WTC11 (cell line): ENCODE measurements at places on chromosomes 13 and 19.
A peak's percentile ranks its signal among the peaks of the same experiment; 100 is the strongest.

- DNase-seq: no peak
These were observed 330.1 kb downstream of the DLEU7 start for GRCh38 chr13:50513300-50513877.

DNA sequence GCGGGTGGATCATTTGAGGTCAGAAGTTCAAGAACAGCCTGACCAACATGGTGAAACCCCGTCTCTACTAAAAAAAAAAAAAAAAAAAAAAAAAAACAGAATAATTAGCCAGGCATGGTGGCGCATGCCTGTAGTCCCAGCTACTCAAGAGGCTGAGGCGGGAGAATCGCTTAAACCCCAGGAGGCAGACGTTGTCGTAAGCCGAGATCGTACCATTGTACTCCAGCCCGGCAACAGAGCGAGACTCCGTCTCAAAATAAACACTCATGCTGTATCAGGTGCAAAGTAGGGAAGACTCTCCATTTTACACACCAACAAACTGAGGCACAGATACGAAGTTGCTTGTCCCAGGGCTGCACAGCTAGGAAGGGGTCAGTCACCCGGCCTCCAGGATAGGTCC lies 15.6 kb downstream of the TLE6 start:
- DNase-seq: no peak

GRCh38 chr13:20188667-20189553 lies 3.8 kb downstream of the GJB2 start:
- peak; percentile 56 for DNase-seq

GRCh38 chr19:13932911-13933393 lies 5.3 kb downstream of the PODNL1 start:
- peak; percentile 23 for DNase-seq

DNA sequence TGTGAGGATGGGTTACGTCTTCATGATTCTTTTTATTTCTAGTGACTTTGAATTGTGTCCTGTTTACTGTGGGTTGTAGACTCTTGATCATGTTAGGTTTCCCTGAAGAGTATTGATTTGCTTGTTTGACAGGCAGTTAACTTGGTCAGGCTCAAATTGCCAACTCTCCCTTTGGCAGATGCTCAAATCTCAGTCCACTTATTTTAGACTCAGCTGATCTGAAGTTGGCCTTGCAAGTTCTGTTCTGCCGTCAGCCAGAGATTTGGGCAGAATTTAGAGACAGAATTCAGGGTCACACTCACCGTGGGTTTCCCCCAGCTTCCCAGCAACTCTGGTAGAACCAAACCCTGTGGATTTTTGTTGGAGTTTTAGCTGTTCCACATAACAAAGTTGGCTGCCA lies 71.6 kb upstream of the TEX29 start:
- DNase-seq: no peak

GRCh38 chr13:88707646-88708045 lies 1036.5 kb downstream of the SLITRK5 start:
- no peak for DNase-seq

DNA sequence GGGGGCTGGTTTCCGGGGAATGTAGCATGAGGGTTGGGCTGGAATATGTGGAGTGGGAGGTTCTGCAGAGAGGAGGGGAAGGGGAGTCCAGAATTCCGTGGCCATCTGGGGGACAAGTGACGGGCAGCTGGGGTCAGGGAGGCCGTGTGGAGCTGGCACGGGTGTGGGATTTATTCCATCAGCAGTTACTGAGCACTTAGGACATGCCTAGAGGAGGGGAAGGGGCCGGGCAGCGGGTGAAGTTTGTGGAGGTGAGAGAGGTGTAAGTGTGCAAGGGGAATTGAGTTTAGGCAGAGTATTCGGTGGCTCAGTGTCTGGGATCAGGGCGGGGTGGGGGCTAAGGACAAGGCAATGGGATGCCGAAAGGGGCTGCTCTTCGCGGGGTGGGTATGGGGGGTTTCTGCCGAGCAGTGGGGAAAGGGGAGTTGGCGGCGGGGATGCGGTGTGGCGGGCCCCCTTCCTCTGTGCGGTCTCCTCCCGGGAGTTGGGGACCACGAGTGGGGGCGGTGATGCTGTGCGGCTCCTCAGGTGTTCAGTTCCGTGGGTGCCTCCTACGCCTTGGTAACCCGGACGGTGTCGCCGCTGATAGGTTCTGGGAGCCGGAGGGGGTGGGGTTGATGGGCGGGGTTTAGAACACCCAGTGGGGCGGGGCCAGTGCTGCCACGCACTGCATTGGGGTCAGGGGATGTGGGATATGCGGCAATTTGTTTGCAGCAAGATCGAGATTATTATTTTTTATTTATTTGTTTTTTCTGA lies 5.4 kb downstream of the CCDC61 start:
- DNase-seq: peak; percentile 74

- DNase-seq: no peak
These were observed 219.4 kb downstream of the NHLRC3 start for GRCh38 chr13:39257642-39258041.

- DNase-seq: peak; percentile 79
These were observed at the start of gene C19orf81 for GRCh38 chr19:50649433-50650391. Gene C19orf81 (plus strand): TSS chr19:50649445. CDS start chr19:50649445, 0 bp downstream.

- DNase-seq: no peak
These were observed 27.4 kb upstream of the ZNF536 start for GRCh38 chr19:30344446-30345425.

DNA sequence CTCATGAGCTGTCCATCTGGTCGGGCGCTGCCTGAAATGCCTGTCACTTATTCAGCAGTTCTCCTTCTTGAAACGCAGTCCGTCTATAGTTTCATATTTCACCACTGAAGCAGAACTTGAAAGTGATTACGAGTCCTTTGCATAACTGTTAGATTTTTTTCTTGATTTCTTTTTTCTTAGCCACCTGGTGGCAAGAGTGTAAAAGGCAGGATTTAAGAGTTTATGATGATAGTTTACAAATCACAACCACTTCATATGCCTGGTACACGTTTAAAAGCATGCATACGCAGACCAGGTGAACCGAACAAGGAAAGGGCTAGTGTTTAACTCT lies 45.8 kb downstream of the GGACT start:
- DNase-seq: no peak

DNA sequence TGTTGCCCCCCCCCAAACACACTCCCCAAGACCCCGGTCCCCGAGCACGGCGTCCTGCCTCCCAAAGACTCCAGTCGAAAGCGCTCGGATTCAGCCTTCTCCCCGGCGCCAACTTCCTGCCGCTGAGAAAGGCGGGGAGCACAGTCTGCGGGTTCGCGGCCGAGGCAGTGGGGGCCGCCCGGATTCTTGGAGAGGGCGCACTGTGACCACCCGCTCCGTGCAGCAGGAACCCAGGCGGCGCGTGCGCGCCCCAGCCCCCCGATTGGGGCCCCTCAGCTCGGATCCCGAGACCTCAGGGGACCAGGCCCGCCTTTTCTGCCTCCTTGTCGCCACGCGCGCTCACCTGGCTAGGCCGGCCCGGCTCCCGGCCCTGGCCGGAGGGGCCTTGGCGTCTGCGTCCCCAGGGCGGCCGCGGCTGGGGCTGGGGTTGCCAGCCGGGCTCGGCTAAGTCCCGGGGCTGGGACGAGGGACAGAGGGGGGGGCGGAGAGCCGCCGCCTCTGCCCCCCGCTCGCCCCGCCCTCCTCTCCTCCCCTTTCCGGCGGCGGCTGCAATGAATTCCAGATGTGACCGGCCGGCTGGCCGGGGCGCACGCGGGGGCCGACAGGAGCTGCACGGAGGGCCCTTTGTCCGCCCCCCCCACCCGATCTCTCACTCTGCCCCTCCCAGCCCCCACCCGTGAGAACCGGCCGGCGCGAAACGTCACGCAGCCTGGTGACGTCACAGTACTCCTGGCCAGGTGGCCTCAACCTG lies at the start of gene S1PR2:
Gene S1PR2 (minus strand): TSS at position 471 of the 751 bp plus-strand sequence. CDS start 6,426 bp downstream, outside the sequence.
- peak; percentile 86 for DNase-seq

- peak; percentile 80 for DNase-seq
These were observed 4.4 kb upstream of the ATP1A3 start for GRCh38 chr19:41998246-41999020.

GRCh38 chr13:41775251-41775650 lies 185.7 kb downstream of the VWA8 start:
- DNase-seq: no peak

- DNase-seq: no peak
These were observed 43.3 kb downstream of the VWA8 start for GRCh38 chr13:41917641-41918040.

GRCh38 chr13:103898481-103898880 lies 832.3 kb upstream of the SLC10A2 start:
- peak; percentile 12 for DNase-seq

DNA sequence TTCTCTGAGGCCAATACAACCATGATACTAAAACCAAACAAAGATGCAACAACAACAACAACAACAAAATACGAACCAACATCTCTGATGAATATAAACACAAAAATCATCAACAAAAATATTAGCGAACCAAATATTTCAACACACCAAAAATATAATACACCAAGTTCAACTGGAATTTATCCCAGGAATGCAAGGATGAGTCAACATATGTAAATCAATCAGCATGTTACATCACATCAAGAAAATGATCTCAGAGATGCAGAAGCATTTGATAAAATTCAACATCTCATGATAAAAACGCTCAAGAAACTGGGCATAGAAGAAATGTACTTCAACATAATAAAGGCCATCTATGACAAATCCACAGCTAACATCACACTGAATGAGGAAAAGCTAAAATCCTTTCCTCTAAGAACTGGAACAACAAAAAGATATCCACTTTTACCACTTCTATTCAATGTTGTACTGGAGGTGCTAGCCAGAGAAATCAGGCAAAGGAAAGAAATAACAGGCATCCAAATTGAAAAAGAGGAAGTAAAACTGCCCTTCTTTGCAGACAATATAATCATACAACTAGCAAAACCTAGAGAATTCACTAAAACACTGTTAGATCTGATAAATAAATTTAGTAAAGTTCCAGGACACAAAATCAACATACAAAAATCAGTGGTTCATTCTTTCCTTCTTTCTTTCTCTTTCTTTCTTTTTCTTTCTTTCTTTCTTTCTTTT lies 2448.7 kb upstream of the PCDH20 start:
- no peak for DNase-seq

GRCh38 chr13:22227895-22228294 lies 557.0 kb downstream of the FGF9 start:
- no peak for DNase-seq

- DNase-seq: no peak
These were observed 265.0 kb downstream of the RBM26 start for GRCh38 chr13:79141082-79141481.

- no peak for DNase-seq
These were observed 27.1 kb downstream of the SUGP2 start for GRCh38 chr19:19006213-19006612.

DNA sequence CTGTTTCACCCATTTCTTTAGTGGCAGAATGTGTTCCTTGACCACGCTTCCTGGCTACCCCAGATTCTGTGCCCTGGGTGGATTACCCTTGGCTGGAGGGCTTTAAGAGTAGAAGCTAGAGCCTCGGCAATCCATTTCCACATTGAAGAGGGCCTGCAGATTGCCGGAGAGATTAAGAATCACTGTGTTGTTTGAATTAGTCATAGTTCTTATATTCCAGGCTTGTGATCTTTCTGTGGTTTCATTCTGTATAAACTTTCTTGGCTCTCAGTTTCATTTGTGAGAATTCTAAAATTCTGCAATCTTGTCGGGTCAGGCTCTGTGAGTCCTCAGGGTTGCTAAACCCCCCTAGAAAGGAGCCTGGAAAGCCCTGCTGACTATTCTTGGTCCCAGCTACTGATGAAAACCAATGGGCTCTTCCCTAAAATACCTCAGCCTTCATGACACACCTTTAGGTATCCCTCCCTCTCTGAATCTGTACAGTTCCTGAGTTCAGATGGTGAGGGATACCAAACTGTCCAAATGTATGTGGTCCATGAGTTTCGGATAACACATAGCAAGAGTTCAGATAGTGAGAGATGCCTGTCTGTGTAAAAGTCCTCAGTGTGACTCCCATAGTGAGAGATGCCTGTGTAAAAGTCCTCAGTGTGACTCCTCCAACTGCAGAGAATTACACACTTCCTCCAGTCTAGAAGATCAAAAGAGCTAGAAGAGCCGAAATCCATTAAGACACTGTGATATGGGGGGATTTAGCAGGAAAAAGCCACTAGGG lies 4.3 kb downstream of the PHF11 start:
- DNase-seq: no peak

DNA sequence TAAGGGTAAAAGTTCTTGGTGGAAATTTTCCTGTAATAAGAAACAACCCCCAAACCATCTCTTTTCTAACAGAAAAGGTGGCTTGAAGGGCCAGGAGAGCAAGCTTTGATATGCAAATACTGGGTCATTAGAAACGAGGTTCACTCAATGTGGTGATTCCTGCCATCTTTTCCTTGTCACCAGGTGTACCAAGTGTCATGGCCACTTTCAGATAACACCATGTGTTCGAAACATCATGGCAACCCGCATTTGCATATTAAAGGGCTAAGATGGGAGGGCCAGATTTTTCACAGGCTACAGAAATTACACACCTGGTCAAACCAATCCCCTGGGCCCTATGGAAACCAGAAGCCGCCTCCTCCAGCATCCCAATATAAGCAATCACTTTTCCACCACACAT lies 15.3 kb downstream of the LGALS16 start:
- DNase-seq: no peak
